Epithelial cell of esophagus (primary cell): ENCODE measurements at places on chromosomes 3 and 15.
A peak's percentile ranks its signal among the peaks of the same experiment; 100 is the strongest.

DNA sequence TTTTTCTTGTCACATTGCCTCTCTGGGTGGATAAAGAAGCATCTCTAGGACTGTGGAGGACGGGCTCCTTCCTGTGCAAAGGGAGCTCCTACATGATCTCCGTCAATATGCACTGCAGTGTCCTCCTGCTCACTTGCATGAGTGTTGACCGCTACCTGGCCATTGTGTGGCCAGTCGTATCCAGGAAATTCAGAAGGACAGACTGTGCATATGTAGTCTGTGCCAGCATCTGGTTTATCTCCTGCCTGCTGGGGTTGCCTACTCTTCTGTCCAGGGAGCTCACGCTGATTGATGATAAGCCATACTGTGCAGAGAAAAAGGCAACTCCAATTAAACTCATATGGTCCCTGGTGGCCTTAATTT, 478 bp downstream of the GPR15 start:
- DNase-seq = no peak

- DNase-seq = no peak
Measured at GRCh38 chr15:40277471-40277870, 5.4 kb downstream of the ANKRD63 start.

- DNase-seq = no peak
Measured at GRCh38 chr3:113771993-113772392, 25.2 kb downstream of the ATP6V1A start.

DNA sequence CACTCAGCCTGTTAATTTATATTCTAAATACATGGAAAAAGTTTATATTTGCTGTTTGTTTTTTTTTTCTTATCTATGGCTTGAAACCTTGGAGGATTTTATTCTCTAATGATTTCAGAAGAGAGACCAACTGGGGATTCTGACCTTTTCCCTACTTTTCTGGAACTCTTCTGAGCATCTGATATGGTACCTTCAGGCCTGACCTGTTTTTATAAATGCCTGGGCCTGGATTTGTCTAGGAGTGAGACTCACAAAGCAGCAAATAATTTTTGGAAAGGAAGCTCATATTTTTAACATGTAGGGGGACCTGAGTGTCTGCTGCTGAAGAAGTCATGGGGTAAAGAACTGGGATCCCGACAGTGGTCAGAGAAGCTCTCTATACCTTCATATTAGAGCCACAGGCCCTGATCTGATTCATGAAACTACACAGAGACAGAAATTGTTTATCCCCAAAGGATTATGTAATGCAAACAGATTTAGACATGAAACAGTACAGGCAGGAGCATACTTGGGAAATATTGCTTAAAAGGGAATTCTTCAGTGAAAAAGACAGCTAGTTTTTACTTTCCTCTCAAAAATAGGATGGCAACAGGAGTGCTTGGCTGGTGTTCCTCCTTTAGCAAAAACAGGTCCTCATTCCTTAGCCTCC, 15.9 kb downstream of the PPM1L start:
- peak; percentile 25 for DNase-seq

GRCh38 chr3:175664911-175665310, 805.8 kb downstream of the NAALADL2 start:
- peak; percentile 76 for DNase-seq

DNA sequence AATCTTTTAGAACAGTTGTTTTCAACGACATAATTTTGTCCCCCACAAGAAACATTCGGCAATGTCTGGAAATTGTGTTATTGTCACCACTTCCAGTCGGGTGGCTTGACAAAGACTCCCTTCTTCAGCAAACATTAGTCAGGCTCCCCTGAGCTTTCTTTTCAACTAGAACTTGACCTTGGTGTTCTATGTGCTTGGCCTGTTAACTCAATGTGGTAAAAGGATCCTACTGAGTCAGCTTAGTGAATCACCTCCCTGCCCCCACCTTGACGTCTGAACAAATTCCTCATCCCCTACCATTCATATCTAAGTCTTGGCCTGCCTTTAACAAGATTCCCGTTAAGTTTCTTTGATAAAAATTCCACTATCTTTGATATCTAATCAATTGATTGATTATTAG, 465.0 kb upstream of the ROBO1 start:
- DNase-seq = peak; percentile 94
